Activated CD4-positive, alpha-beta T cell treated with anti-CD3 and anti-CD28 coated beads, Interleukin-2, Interleukin-4, amounts not matched to agents 100 ng/mL and 50 ng/mL, durations not matched to agents 16 hours and 8 hours (primary cell): ENCODE measurements at places on chromosomes 7 and 10.
A peak's percentile ranks its signal among the peaks of the same experiment; 100 is the strongest.

- no peak for DNase-seq
These were observed 147.5 kb upstream of the FRMD4A start for GRCh38 chr10:14478201-14478600.

DNA sequence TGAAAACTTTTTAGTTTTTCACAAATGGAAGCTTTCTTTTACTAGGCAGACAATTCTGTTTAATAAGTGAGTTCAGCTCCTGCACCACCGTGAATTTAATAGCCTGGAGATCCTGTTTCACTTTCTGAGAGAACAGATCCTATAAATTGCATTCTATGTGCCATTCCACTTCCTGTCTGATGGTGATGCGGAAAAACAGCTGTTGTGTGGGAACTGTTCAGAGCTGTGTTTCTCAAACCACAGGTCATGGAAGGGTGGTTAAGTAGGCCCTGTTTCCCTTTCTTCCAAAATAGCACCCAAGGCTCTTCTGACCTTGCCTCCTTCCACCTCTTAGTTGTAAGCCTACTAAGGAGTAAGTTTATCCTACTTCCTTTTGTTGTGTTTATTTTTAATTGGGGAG is 97.2 kb upstream of the DKK1 start:
- no peak for DNase-seq

GRCh38 chr7:123749537-123749857 is 694 bp upstream of the WASL start:
- DNase-seq, result peak; percentile 44

DNA sequence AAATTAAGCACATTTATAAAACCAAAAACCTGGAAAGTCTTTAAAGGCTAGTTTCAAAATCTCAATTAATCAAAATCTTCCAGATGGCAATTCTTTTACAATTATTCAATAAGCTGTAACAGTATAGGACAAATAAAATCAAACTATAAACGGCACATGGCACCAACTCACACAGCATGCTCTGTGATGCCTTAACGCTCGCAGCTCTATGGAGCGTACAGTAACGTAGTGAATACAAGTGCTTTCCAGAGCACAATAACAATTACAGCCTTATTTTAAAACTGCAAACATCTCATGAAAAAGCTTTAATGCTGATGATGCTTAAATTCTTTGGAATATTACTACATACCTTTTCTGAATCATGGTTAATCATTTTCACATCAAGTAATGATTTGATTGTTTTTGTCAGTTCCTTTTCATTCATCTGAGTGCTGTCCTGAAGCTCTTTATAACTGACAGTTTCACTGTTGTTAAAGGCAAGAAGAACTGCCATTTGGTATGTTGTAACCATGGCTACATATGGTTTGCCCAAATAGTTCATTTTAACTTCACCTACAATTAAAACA is 74.2 kb downstream of the CUL2 start:
- no peak for DNase-seq

- DNase-seq, result no peak
These were observed 229.2 kb downstream of the WDR11 start for GRCh38 chr10:121080281-121080891.

- DNase-seq, result no peak
These were observed 75.8 kb downstream of the OR13A1 start for GRCh38 chr10:45239642-45240041.
